ENCODE measurements at places on chromosomes 12 and 14.

- no peak for DNase-seq
Observed at GRCh38 chr14:90759370-90760077, 56.7 kb downstream of the TTC7B start.

DNA sequence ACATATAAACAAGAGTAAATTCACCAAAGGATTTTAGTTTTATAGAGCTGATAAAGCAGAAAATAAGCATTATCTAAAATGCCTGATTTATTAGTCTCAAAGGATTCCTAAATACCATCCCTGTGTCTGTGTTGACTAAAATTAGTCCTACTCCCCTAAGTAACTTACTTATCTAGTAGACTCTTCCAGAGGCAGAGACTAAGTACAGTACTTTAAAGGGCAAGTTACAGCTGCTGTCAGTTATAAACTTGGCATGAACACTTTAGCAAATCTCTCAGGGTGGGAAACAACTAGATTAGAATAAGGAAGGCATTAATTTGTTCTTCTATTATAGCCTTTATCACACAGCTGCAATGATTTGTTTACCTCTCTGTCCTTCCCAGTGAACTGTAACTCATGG is 46.0 kb downstream of the ATP2B1 start:
- DNase-seq, result no peak

DNA sequence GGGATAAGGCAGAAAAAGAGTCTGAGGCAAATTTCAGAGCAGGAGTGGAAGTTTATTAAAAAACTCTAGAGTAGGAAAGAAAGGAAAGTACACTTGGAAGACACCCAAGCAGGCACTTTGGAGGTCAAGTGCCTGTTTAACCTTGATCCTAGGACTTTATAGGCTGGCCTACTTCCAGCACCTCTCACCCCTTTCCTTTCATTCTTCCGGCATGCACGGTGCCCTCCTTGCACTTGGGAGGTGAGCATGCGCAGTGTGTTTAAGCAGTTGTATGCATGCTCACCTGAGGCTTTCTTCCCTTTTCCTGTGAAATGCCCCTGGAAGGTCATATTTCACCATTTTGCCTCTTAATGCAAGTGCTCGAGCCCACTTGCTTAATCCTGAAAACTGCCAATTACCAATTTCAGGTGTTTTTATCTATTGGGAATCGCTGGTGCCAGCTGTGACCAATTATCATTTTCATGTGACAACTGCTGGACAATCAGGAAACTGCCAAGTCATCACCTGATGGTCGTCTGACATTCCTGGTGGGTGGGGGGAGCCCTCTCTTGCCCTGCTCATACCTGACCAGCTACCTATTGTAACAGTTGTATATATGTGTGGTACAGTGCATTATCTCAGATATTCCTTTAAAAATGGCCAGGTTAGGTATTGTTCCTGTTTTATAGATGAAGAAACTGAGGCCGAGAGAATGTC is 53.5 kb downstream of the SUDS3 start:
- no peak for DNase-seq

DNA sequence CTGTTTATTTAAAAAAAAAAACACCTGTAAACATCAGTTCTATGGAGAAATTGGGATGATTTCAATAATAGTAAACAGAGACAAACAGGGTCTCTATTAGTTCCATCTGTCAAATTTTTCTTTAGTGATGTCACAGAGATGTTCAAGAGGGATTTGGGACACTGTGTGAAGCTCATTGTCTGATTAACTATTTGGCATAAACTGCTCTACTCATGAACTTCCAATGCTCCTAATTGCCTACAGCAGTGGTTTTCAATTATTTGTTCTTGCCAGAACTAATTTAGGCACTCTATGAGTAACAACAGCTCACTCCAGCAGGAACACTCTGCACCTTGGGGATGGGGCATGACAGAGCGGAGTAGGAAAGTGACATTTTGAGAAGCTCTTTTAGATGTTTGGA is 250.1 kb upstream of the PRKD1 start:
- no peak for DNase-seq

GRCh38 chr14:101972126-101972866 is 7.9 kb downstream of the DYNC1H1 start:
- DNase-seq, result peak; percentile 99

- peak; percentile 72 for DNase-seq
Observed at GRCh38 chr12:92593734-92594402, 108.9 kb upstream of the PLEKHG7 start.

DNA sequence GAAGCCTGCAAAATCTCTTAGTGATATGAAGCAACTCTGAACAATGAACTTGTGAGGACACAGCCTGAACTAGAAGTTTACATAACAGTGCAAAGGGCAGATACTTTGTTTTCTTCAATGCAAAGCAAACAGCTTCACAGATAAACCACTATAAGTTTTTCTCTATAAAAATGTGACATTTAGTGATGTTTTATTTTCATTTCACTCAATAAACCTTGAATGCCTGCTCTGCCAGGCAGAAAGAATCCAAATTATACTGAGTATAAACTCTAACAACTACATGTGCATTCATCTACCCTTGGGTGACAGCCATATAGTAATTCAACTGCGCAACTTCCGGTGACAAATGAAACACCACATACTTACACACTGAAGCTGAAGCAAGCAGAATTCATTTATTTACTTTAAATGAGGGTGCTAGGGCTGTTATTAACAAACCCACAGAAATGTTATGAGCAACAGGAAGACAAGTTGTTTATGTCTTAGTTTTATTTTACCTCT is 10.3 kb downstream of the DCP1B start:
- no peak for DNase-seq

DNA sequence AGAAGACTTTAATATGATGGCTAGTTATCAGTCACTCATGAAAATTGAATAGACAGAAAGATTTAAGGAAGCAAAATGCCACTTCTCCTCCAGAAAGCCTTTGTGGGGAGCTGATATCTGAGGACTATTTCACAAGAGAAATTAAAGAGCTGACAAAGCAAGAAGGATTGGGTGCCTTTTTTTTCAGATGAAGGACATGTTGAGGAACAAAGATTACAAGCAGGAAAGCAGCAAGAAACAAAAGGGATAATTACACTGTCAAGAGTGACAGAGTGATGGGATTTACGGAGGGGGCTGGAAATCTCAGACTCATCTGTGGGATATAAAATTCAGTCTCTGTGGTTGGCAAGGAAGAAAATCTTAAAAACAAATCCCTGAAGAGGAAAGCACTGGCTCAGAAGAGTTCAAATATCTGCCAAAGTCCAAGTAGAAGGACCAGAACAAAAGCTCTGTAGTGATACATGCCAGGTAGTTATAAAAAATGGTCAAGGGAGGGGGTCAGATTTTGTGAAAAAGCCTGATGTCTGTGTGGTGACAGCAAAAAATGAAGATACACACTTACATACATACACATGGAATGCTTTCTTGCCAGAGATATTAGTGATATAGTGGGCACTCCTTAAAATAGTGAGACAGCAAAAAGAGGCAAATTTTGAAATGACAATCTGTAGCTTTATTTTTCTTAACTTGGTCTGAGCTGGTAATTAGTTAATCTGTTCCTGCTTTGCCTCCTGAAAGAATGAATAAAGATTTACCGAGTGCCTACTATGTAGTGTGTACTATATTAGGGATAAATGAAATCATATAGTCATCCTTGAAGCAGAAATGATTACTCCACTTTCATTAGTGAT is 62.9 kb downstream of the EPS8 start:
- DNase-seq, result no peak

All from HFF-Myc (cell line).